Pancreas (tissue), 10 donors: ENCODE measurements at places on chromosomes 6 and 20. TPM values are rescaled to one million over a fixed set of nuclear protein-coding genes. Genes with fewer than 3 reads are reported as not detected.

The FAM210B gene
- 26.3 TPM for total RNA-seq

GRCh38 chr20:58109126-58109880 is 119.2 kb downstream of the ANKRD60 start:
- no peak for DNase-seq

The TMC2 gene
- 0.09 TPM for total RNA-seq

GRCh38 chr6:14134211-14134910 is 16.8 kb downstream of the CD83 start:
- DNase-seq, result no peak

- no peak for DNase-seq
These were observed 45.0 kb upstream of the OPRM1 start for GRCh38 chr6:153994004-153994403.
